ENCODE measurements at places on chromosomes 12 and 14. TPM values are rescaled to one million over a fixed set of nuclear protein-coding genes. Genes with fewer than 3 reads are reported as not detected.

The GALNT8 gene
- 1.4 TPM for total RNA-seq

The KRT73 gene
- total RNA-seq: not detected

The HNRNPA1 gene
- total RNA-seq: 774 TPM

The C12orf42 gene
- total RNA-seq: not detected

DNA sequence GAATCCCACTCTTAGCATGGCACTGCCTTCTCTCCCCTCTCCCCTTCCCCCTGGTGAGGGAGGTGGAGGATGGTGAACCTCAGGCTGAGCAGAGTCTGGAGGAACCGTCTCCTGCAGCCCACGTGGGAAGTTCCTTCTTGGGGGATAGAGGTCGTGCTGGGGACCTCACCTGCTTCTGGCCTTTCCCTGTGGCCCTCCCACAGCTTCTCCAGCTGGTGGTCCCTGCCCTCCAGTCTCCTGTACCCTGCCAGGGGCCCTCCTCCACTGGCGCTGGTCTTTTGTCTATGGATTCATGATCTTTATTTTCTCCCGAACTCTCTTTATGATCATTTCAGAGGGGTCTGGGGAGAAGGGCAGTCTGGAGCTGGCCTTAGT lies 9.0 kb upstream of the MTA1 start:
- no peak for DNase-seq
- H3K27ac ChIP-seq: no peak overlapping the region
- H3K27me3 ChIP-seq: no peaks in the 10 kb centered on the region
- H3K4me3 ChIP-seq: peak overlapping the region; percentile 56
- peaks cover 9% of the 10 kb centered on the region for H3K4me1 ChIP-seq

The POLE gene
- total RNA-seq: 44.7 TPM

The WSB2 gene
- 129 TPM for total RNA-seq

GRCh38 chr14:105617201-105617777 lies 90.9 kb downstream of the TMEM121 start:
- no peaks in the 10 kb centered on the region for H3K36me3 ChIP-seq
- no peak for DNase-seq
- no peaks in the 10 kb centered on the region for H3K27me3 ChIP-seq
- H3K4me1 ChIP-seq: no peaks in the 10 kb centered on the region

DNA sequence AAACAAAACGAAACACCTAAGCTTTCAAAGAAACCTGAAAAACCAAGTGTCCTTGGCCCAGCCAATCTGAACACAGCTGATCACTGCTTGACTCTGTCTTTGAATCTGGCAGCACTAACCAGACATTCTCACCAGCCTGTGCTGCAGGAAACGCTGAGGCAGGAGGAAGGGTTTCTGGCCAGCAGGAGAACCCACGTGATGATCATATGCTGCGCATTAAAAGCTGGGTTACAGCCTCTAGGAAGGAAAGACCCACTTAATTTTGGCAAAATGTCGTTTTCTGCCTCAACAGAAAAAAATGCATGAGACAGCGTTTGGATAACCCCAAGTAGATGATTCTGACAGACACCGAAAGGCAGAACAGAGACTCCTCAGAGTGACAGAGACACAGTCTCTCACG lies 9.8 kb downstream of the APPL2 start:
- peaks cover 94% of the 10 kb centered on the region for H3K4me1 ChIP-seq
- no peaks in the 10 kb centered on the region for H3K27me3 ChIP-seq

The SPX gene
- total RNA-seq: 2.6 TPM

- no peaks in the 10 kb centered on the region for H3K36me3 ChIP-seq
- no peak for DNase-seq
- peaks cover 40% of the 10 kb centered on the region for H3K4me1 ChIP-seq
- H3K27ac ChIP-seq: no peak overlapping the region
- no peaks in the 10 kb centered on the region for H3K27me3 ChIP-seq
These were observed 6.9 kb downstream of the ATP2B1 start for GRCh38 chr12:89701606-89702206.

The ANG gene
- total RNA-seq: 7.3 TPM

- H3K4me3 ChIP-seq: no peak overlapping the region
- peaks cover 4% of the 10 kb centered on the region for H3K27me3 ChIP-seq
- H3K4me1 ChIP-seq: peaks cover 4% of the 10 kb centered on the region
- no peaks in the 10 kb centered on the region for H3K36me3 ChIP-seq
- H3K27ac ChIP-seq: no peak overlapping the region
These were observed 2.9 kb upstream of the MMP17 start for GRCh38 chr12:131825146-131825892.

DNA sequence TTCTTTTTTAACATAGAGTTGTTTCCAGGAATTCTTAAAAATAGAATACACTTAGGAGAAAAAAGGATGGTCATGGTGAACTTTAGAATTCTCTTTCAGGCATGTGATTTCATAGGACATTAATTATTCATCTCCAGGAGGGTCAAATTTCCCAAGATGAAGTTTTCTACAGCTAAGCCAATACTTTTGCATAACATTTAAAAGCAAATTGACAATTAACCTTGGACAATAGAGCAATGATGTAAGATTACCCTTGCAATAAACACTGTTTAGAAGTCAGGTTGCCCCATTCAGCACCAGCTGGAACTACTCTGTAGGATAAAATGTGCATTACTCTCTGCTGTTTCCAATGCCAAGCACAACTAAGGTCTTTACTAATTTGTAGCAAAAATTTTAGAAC lies 49.5 kb downstream of the SIX1 start:
- H3K27ac ChIP-seq: no peak overlapping the region
- H3K4me1 ChIP-seq: peaks cover 5% of the 10 kb centered on the region
- H3K36me3 ChIP-seq: no peaks in the 10 kb centered on the region
- H3K27me3 ChIP-seq: no peaks in the 10 kb centered on the region

GRCh38 chr14:90255871-90256270 lies 482 bp upstream of the PSMC1 start:
- peak overlapping the region; percentile 97 for H3K27ac ChIP-seq
- peak overlapping the region; percentile 93 for H3K4me3 ChIP-seq
- peaks cover 27% of the 10 kb centered on the region for H3K4me1 ChIP-seq
- peaks cover 4% of the 10 kb centered on the region for H3K27me3 ChIP-seq
- no peak for DNase-seq

The CALM1 gene
- total RNA-seq: 270 TPM

DNA sequence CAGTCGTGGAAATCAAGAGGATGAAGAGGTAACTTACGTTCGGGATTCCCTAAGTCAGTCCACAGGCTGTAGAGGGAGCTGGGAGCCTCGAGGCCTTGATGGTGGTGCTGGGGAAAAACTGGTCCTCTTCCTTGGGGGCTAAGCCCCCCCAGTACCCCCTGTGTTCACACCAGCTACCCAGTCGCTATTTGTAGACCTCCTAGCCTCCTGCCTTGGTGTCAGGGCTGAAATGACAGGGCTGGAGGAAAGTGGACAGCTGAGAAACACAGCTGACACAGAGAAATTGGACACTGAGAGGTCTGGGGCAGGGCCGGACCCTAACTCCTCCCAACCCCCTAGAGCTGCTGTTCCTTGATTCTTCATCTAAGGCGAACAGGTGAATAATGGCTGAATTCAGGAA lies at the start of gene STAC3:
Gene STAC3 (minus strand): TSS at position 232 of the 400 bp plus-strand sequence. CDS start 1,551 bp downstream, outside the sequence.
- H3K27me3 ChIP-seq: no peaks in the 10 kb centered on the region
- peaks cover 18% of the 10 kb centered on the region for H3K36me3 ChIP-seq
- no peak within 1 kb of the TSS for H3K27ac ChIP-seq
- H3K4me1 ChIP-seq: peaks cover 25% of the 10 kb centered on the region

DNA sequence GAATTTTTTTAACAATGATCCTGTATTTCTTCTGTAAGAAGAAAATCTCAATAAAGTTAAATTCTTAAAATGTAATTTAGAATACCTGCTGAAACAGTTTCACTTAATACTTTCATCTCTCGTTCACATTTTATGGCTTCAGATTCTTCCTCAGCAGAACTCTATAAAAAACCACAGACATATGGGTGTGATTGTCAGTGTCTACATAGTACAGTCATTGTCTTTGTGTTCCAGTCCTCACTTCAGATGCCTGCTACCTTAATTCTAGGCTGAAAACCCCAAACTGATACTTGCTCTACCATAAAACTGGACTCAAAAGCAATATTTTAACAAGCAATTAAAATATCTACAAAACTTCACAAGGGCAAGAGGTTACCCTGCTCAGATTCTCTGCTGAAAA lies 71.8 kb downstream of the DNAI7 start:
- no peak overlapping the region for H3K4me3 ChIP-seq
- no peak overlapping the region for H3K27ac ChIP-seq
- H3K36me3 ChIP-seq: no peaks in the 10 kb centered on the region
- H3K4me1 ChIP-seq: peaks cover 7% of the 10 kb centered on the region
- H3K27me3 ChIP-seq: no peaks in the 10 kb centered on the region

The ARMH4 gene
- 22.7 TPM for total RNA-seq

- H3K4me3 ChIP-seq: no peak overlapping the region
- no peak overlapping the region for H3K27ac ChIP-seq
- peaks cover 21% of the 10 kb centered on the region for H3K27me3 ChIP-seq
- H3K36me3 ChIP-seq: no peaks in the 10 kb centered on the region
These were observed 219.3 kb upstream of the NOS1 start for GRCh38 chr12:117580718-117581062.

DNA sequence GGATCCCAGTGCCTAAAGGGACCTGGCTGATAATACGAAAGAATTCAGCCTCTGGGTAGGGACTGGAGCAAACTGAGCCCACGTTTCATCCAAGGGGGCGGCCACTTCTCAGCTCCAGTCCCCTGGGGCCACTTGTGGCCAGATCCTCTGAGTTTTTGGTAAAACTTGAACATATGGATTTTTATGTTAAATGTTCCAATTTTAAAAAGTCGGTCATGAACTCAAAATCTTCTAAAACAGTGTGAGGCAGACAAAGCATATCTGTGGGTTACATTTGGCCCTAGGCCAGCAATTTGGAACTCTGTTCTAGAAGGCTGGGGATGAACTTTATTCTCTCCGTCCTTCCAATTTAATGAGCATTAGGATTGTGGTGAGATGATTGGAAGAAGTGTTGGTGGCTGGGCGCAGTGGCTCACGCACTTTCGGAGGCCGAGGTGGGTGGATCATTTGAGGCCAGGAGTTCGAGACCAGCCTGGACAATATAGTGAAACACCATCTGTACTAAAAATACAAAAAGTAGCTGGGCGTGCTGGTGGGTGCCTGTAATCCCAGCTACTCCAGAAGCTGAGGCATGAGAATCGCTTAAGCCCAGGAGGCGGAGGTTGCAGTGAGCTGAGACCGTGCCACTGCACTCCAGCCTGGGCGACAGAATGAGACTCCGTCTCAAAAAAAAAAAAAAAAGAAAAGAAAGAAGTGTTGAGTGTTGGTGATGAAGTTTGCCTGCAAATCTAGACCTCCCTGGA lies 3.0 kb upstream of the PPP1CC start:
- no peaks in the 10 kb centered on the region for H3K27me3 ChIP-seq
- no peak overlapping the region for H3K27ac ChIP-seq
- peaks cover 38% of the 10 kb centered on the region for H3K4me1 ChIP-seq

DNA sequence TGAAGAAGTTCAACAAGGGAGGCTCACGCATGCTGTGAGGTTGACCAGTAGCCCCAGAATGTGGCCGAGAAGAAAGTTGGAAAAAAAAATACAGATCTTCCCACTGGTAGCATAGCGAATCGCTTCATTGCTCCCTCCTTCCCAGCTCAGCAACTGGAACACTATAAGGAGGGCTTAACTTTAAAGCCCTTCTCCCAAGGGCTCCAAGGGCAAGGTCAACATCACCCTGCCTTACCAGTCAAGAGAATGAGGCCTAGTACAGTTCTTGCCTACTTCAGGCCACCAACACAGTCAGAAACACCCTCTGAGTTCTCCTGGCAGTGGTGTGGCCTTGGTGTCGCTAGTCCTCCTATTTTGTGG lies 14.4 kb downstream of the OXA1L start:
- H3K4me3 ChIP-seq: no peak overlapping the region
- no peaks in the 10 kb centered on the region for H3K36me3 ChIP-seq
- no peaks in the 10 kb centered on the region for H3K27me3 ChIP-seq
- no peak for DNase-seq

DNA sequence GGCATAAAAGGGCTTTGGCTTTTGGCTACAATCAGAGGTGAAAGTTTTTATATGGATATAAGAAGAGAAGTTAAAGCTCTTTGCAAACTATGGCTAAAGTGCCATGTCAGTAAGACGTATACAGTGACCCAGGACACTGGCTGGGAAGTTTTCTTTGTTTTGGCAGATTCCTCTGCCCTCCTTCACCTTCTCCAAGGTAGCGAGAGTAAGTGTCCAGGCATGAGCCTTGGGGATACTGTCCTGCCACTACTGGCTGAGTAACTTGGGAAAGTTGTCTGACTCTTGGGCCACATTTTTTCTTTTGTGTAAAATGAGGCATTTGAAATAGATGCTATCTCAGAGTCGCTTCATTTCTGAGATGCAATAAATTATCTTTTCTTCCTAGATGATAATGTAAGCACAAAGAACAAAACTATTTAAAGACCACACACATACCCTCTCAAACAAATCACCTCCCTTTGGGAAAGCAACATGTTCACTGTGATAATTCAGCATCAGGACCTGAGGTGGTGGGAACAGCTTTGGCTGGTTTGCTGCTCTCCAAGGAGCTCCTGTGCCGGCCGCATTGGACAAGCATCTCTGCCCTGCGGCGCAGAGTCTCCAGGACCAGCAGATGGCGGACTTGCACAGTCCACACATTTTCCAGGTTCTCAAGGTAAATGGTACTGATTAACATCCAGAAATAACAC lies 106.3 kb downstream of the PTCSC3 start:
- no peak overlapping the region for H3K27ac ChIP-seq
- H3K4me1 ChIP-seq: peaks cover 21% of the 10 kb centered on the region
- H3K27me3 ChIP-seq: peaks cover 5% of the 10 kb centered on the region
- no peak for DNase-seq

GRCh38 chr12:93773122-93773871 lies 96.1 kb downstream of the CRADD start:
- H3K4me3 ChIP-seq: no peak overlapping the region
- H3K27me3 ChIP-seq: no peaks in the 10 kb centered on the region
- peaks cover 29% of the 10 kb centered on the region for H3K4me1 ChIP-seq
- no peak overlapping the region for H3K27ac ChIP-seq
- DNase-seq: no peak
- H3K36me3 ChIP-seq: no peaks in the 10 kb centered on the region

The FGF6 gene
- not detected for total RNA-seq

DNA sequence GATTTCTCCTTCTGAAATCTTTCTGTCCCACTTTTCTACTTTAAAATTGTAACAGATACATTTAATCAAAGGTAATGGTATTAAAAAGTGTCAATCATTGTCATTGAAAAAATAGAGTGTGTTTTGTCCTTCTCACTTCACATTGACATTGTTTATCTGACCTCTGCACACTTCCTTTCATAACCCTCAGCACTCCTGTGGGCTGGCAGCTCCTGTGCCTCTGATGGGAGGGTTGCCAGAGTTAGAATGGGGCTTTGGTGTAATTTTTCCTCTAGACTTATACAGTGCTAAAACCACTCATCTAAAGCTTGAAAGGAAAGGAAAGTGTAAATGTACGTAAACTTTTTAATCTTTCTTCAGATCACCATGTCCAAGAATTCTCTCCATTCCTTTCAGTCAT lies 23.7 kb downstream of the KCNA1 start:
- no peak overlapping the region for H3K4me3 ChIP-seq
- H3K4me1 ChIP-seq: no peaks in the 10 kb centered on the region
- H3K36me3 ChIP-seq: no peaks in the 10 kb centered on the region

DNA sequence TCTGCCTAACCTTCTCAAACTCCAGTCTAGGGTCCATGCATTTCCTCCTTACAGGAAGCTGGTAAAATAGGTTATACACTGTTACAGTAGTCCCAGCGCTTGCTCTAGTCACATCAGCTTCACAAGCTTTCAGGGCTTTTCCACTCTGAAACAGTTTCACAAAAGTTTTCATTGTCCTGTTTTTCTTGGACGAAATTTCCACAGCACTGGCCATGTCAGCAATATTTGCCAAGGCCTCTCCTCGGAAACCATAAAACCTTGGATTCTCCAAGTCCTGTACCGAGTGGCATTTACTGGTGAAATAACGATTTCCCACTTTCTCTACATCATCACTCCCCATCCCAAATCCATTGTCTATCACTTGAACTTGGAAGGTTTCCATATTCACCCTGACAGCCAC lies 2.1 kb downstream of the MLH3 start:
- H3K4me3 ChIP-seq: no peak overlapping the region
- no peaks in the 10 kb centered on the region for H3K27me3 ChIP-seq
- no peaks in the 10 kb centered on the region for H3K36me3 ChIP-seq
- peaks cover 31% of the 10 kb centered on the region for H3K4me1 ChIP-seq

The RPS6KL1 gene
- 6.5 TPM for total RNA-seq

Measured in chondrocyte (in vitro differentiated cells).